Stimulated activated CD4-positive, alpha-beta T cell treated with anti-CD3 and anti-CD28 coated beads, TNF-alpha, amount 100 ng/mL, for 24 hours (primary cell): ENCODE measurements at places on chromosomes 13 and 19.

GRCh38 chr13:40626561-40626960, 39.9 kb downstream of the FOXO1 start:
- DNase-seq = no peak

- no peak for DNase-seq
Measured at GRCh38 chr13:112248862-112249592, 127.1 kb upstream of the SPACA7 start.

GRCh38 chr19:32427536-32427935, 22.0 kb downstream of the DPY19L3 start:
- no peak for DNase-seq

GRCh38 chr13:24129914-24130774, 30.4 kb upstream of the SPATA13 start:
- no peak for DNase-seq

DNA sequence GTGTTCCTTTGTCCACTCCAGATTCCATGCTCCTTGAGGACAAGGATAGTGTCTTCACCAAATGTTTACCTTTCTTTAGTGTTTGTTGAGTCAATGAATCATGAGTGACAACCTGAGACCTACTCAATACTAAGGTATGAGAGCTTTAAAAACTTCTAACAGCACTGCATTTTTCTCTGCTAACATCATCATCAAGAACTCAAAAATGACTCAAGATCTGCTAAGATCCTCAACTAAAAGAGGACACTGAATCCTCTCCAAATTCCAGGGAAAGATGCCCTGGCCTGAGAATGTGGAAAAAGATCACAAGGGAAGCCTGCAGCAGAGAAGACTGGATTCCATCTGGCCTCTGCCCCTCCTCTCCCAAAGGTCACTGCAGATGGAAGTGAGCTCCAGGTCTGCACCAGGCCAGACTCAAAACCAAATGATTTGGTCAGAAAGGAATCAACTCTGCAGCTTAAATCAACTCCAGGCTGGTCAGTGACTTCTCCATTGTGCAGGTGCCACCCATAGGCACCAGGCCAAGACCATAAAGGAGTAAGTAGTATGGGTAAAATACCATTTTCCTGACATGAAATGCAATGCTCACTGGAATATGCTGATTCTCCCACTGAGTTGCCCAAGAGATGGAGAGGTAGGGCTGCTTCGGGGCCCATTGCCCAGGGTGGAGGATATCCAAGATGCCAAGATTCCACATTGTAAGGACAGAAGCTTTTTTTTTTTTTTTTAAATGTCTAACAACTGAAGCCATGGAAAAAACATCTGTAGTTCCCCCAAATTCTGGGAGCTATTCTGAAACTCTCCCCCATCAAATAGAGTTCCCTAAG, 89.5 kb upstream of the DOCK9 start:
- DNase-seq = no peak

DNA sequence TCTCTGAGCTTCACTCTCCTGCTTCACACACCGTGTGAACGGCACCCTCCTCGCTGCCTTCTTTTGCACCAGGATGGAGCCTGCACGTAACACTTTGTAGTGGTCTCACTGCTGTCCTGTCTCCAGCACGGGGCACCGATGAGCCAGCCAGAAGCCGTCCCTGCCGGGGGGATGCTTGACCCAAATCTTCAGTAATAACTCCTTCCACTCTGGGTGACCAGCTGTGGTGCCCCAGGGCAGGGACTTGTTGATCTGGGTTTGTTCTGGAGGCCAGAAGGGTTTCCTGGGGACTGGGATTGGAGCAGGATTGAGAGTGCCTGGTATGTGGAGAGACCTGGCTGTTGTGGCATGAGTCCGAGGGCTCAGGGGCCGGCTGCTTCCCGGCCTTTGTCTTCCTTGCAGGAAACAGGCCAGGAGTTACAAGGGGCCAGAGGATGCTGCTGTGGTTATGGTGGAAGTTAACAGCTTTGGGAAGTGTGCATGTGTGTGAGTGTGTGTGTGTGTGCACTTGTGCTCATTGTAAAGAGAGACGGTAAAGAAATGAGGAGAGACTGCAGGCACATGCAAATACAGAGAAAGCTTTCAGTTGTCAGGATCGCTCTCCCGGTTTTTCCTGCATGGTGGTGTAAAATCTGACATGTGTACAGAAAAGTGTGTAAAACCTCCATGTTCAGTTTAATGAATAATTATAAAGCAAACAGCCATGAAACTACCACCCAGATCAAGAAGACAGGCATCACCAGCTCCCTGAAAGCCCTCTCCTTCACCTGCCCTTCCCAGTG, 18.9 kb downstream of the PAK4 start:
- no peak for DNase-seq
